ENCODE measurements at places on chromosomes 6 and 20.

DNA sequence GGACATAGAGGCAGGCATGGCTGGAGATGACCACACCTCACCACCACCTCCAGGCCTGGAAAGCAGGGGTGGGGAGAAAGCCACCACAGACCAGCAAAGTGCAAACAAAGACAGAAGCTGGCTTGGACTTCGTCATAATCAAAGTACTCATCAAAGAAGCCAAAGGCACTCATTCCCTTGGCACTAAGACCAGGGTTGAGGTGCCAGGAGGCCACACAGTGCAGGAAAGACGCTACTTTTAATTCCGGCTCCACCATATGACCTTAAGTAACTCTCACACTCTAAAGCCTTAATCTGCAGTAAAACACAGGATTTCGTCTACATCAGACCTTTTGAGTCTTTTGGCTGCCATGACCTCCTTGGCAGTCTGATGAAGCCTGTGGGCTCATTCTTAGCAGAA, 123.1 kb downstream of the HIVEP2 start:
- no peak for DNase-seq

- DNase-seq = no peak
Measured at GRCh38 chr6:36599791-36600209, 5.6 kb downstream of the SRSF3 start.

DNA sequence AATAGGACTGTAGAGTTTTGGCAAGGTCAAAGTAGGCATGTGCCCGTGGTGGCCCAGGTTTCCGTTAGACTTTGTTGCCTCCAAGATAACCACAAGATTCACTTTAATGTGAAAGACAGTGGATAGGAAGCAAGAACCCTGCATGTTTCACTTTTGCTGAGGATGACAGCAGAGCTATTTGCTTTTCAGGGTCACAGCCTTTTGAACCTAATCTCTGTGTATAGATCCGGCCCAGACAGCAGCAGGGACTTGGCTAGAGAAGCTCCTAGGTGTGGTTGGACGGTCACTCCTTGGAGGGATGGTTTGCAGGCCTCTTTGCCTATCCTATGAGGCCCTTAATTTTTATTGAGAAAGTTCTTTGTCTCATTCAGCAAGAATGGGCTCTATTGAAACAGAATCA, 538.8 kb downstream of the HACE1 start:
- no peak for DNase-seq

GRCh38 chr6:37190159-37190535, 20.2 kb downstream of the PIM1 start:
- no peak for DNase-seq
